ENCODE measurements at places on chromosomes 6 and 20.

DNA sequence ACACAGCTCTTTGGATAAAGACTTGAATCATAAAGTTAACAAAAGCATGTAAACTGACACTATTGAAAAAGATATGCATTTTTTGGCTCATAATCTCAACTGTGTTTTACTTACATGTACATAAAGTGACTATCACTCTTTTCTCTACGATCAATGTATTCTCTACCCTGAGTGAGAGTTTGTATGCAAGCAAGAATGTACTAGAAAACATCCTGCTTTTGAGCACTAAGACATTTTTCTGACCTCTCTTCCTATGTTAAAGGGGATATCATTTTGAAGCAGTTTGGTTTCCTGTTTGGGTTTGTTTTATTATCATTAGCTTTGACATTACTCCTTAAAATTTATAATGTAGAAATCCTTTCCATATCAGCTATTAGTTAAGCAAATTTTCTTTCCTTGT lies 910.8 kb downstream of the C6orf118 start:
- DNase-seq: no peak

- no peak for DNase-seq
These were observed 32.5 kb upstream of the IYD start for GRCh38 chr6:150336299-150336698.

DNA sequence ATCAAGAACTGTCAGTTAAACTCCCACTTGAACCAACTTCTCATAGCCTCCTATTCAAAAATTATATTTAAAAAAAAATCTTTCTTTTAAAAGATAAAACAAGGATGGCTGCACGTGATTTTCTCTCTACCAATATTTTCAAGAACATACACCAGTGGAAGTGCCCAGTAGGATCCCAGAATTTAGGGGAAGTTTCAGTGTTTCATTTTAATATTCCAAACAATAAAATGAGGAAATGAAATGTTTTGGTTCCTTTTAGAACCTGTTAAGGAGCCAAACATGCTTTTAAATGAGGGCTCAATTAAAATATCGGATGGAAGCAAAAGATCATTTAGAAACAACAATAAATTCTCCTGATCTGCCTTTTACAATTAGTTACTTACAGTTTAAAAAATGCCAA lies 26.4 kb upstream of the PRELID3B start:
- DNase-seq: no peak

DNA sequence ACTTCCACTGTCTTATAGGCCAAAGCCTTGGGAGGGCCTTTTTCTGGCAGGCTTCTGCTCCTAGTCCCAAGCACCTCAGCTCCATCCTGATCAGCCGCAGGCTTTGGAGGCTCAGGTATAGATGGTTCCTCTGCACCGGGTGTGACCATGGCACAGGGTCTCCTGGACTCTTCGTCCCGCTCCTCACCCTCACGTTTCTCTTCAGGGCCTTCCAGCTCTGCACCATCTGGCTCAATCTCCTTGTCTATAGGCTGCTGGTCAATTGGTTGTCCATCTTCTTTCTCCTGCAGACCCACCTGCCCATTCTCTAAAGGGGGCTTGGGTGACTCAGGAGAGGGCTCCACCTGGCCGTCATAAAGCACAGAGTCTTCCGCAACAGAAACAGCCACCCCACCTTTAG lies 37.0 kb downstream of the BFSP1 start:
- no peak for DNase-seq

DNA sequence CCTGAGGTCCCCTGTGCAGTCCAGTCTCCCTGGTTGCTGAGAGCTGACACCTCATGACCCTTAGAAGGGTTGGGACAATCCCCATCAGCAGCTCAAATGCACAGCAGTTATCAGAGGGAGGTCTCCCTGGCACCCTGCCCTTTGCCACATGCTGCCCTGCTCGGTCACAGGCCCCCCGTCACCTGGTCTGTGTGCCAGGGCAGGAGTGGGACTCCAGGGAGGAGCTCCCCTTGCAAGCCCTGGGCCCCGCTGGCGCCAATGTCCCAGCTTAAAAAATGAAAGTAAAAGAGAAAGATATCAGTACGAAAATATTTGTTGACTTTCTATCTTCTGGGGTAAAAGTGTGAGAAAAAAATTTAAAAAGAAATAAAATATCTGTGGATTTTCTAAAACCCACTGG lies 68.1 kb upstream of the SLC22A16 start:
- no peak for DNase-seq

DNA sequence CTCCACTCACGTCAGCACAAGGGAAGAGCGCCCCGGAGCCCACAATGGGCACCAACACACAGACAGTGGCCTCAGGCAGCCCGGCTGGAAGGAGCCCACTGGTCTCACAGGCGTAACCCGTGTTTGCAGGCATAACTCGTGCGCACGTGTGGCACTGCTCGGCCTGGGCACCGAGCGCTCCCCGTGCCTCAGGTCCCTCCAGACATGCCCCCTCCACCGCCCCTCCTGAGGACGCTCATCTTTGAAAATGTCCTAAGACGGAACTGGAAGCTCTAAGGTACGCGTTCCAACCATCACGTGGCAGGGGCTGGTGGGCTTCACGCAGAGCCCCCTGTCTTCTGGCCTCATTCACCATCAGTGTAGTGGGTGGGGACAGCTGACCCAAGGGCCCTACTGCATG lies 44.6 kb downstream of the SSR1 start:
- no peak for DNase-seq

Data from NCI-H1436 (cell line).